Kidney (tissue), 22 donors: ENCODE measurements at places on chromosomes 2 and 18.

DNA sequence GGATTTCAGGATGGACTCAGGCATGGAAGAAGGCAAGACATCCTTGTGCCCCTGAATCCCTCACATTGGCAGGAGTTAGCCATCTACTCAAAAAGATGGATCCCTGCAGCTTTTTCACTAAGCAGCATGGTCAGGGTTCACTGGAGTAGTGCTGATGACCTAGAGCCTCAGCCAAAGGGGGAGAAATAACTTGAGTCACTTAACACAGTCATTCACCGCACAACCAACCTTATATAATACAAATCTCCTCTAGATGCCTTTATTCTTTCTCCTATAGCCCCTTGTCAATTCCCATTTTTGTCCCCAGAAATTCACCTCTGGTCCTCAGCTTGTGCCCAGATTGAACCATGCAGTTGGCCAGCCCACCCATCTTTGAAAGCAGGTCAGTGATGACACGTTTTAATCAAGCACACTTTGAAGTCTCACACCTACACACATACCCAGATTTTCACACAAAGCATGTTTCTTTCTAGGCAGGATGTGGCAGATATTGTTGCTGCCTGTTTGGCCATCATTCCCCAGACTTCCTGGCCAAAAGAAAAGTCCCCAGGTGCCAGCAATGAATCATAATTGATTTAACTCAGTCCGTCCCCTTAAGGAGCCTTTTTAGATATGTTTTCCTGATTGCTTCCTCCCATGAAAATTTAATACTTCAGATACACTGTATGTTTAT is 84.2 kb downstream of the LBH start:
- no peak for DNase-seq

DNA sequence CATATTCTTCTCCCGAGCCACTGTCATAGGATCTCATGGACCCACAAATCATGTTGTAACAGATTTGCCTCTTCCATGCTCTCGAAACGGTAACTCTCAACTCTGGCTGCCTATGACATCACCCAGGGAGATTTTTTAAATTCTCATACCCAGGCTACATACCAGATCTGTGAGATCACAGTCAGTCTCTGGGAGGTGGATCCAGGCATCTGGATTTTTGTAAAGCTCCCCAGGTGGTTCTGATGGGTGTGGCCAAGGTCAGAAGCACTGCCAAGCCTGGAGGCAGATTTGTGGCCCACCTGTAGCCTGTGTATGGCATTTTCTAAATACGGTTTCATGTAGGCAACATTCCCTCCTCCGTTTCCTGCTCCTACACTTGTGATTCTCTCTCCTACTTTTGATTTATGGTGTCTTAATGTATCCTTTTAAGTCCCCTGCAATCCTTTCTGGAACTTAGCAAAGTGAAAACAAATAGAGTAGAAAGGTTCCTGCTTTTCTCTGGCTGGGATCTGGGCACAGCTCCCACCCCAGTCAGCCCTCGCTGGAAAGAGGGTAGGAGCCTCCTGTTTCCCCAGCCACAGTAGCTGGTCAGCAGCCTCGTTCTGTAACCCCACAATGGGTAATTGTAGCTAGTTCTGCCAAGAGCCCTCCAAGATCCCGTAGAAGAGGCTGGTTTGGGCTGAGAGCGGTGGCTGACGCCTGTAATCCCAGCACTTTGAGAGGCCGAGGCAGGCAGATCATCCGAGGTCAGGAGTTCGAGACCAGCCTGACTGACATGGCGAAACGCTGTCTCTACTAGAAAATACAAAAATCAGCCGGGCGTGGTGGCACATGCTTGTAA is 96.2 kb downstream of the KLHL29 start:
- DNase-seq, result peak; percentile 73

DNA sequence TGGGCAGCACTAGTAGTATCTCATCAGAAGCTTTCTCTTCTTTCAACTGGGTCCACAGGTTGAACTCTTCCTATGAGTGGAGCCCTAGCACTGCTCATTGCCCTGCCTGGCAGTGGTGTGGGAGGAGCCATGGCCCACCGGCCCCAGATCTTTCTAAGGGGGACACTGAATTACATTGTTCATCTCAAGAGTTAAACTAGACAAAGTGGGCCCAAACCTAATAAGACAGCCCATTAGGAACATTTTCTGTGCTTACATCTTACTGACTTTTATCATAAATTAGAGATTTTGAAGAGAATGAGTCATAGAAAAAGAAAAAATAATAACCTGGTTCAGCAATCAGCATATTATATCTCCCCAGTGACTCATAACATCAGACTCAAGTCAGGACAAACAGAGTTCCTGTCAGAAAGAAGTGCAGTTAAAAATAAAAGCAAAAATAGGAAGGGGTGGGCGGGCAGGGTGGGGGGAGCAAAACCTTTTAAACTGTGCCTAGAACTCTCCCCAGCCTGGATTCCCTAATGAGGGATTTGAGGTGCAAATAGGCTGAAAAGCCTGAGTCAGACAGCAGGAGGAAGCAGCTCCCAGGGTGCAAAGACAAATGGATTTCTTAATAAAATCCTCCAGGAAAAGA is 161.6 kb upstream of the TRIB2 start:
- no peak for DNase-seq

DNA sequence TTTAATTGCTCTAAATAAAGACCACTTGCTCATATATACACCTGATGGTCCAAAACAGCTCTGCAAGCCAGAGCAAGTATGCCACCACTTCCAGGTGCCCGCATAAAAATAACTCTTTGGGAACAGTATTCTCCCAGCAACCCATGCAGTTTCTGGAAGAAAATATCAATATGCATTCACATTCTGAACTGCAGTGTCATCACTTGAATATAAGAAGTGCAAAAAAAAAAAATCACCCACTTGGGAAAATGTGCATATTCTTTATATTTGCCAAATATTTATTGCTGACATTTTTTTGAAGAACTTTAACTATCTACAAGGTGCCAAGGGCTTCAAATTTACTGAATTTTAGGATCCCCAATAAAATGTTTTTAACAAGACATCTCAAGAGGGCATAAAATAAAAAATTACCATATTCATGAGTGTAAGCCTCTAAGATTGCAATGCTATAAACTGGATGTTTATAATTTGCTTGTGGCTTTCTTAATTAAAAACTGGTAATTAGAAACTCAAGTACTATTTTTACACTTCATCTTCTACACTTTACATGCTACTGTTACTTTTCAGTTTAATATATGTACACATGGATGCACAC is 360.6 kb upstream of the HNRNPA3 start:
- DNase-seq, result no peak

GRCh38 chr2:238761868-238762267 is 86.0 kb upstream of the TWIST2 start:
- no peak for DNase-seq
